ENCODE measurements at places on chromosomes 16 and 17.
A peak's percentile ranks its signal among the peaks of the same experiment; 100 is the strongest.

DNA sequence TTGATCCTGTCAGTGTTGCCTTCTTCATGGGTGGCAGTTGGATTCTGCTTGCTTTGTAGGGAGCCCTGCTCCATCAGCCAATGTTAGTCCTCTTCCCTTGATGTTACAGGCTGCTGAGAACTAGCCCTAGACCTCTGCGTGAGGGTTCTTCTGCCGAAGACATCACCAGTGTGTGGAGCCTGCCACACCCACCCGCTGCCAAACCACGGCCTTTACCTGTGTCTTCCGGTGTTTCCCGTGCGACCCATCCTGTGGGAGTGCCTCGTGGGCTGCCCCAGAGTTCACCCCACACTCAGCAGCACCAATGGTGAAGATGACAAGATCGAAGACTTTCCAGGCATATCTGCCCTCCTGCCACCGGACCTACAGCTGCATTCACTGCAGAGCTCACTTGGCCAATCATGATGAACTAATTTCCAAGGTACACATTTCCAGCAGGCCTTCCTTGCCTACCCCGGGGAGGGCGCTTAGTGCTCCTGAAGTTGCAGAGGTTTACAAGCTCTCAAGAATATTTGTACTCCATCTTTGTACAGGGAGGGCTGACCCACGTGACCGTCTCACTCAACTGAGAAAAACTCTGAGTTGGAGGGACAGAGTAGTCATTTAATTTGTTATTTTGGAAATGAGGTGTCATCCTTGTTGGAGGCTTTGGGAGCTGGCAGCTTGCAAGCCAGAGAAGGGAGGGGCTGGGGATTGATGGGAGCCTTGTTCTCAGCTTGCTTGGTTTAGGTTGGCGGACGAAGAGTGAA lies 21.8 kb downstream of the YPEL2 start:
- no peak for DNase-seq

DNA sequence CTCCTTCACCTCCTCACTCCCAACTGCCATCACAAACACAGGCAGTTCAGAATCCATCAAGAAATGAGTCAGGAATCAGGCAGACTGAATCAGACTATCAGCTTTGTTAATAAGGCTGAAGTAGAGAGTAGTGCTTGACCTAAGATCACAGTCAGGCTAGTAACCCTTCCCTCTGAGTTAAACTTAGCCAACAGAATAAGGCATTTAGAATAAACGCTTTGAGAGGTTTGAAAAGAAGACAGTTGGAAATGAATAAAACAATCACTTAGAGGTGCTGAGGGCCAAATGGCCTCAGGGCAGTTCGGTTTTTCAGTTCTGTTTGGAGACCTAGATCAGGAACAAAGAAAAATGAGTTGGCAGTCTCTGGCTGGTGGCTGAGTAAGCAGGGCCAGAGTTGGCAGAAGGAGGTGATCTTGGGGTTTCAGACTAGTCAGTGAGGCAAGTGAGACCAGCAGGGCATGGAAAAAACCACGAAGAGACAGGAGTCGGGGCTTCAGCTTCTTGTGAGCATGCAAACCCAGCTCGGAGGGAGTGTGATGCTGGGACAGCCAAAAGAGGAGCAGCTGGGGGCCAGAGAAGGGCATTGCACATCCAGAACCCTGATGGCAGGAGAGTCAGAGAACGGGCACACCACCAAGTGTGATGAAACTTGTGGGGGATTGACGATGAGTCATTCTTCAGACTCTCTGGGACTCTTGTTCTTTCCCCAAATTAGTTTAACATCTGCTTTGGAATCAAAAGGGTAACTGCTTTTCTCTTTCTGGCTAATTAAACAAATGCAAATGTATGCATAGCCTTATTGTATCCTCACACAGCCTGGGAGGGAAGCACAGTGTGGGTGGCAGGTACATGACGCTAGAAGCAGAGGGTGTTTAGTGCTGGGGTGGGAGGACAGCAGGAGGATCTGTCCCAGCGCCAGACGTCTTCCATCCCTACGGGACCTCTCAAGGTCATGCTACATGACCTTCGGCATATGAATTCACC lies 54.8 kb downstream of the SPECC1 start:
- DNase-seq, result peak; percentile 90

DNA sequence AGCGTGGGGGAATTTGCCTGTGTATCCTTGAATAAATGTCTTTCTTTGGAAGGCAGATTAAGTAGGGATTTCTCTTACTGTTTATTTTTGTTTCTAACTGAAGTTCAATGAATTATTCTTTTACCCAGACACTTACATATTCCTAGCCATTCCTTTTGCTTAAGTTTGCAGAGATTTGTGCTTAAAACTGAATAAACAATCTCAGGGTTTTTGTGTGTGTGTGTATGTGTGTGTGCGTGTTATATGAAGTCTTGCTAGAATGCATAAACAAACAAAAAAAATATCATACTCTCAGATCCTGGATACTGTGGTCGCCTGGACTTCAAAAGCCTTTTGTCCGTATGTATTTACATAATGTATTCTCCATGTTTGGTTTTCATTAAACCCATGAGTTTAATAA lies 672.8 kb downstream of the MAF start:
- no peak for DNase-seq

GRCh38 chr17:45942284-45942683 lies 47.9 kb downstream of the MAPT start:
- peak; percentile 89 for DNase-seq

DNA sequence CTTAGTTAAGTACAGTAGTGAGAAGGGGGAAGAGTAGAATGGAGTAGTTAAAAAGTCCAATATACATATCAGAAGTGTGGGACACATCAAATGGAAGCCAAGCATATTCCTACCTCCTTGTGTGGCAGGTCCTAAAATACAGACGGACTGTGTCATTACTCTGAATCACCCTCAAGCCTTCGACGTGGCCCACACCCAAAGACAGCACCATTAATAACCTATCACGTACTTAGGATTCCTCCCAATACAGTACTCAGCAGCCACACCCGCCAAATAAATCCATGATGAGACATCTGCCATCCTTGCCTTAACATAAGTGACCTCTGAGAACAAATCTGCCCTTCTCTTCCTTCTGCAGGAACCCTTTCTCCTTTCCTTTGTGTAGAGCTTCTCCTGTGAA lies 38.9 kb downstream of the UBE2G1 start:
- no peak for DNase-seq

GRCh38 chr16:30342751-30343490 lies 12.2 kb downstream of the CD2BP2 start:
- no peak for DNase-seq

DNA sequence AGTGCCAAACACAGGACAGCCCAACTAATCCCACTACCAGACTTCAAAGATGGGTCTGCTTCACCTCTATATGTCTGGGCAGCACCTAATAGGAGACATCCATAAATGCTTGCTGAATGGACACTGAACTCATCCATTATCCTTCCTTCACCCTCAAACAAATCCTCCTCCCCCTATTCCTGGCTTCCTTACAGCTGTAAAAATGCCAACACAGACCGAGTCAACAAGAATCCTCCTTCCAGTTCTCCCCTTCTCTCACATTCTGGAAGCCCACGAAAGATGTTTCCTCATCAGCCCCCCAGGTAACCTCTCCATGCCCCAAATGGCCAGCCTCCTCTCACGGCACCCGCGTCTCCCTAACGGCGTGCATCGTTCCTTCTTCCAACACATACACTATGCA lies 12.3 kb downstream of the PELP1 start:
- DNase-seq, result no peak

DNA sequence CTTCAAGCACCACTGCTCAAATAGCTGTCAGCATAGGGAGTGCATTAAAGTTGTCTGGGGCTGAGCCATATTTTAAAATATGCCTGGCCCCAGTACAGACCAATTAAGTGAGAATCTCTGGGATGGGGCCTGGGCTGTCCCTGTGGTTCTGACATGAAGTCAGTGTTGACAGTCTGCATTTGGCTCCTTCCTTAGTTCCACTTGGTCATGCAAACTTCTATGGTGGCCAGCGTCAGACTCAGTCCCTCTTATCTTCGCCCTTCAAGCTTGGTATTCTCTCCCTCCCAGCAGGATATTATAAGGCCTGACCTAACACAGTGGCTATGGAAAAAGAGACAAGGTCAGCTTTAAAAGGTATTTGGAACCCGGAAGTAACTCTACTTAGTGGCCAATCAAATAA lies 177.2 kb downstream of the PMP22 start:
- no peak for DNase-seq

DNA sequence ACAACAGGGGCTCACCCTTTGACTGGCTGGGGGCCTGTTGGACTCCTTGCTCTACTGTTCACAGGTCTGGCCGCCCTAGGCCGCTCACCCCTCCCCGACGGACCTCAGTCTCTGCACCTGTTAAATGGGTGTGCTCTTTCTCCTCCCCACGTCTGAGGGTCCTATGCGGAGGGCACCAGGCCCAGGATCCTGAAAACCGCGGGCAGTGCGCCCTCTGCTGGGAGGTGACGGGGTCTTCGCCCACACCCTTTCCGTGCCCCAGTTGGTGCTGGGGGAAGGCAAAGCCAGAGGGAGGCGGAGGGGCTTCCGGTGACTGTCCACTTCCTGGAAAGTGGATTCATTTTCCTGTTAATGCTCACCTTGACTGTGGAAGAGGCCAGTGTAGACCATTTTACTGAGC lies 1010.9 kb downstream of the KCNJ18 start:
- DNase-seq, result no peak

DNA sequence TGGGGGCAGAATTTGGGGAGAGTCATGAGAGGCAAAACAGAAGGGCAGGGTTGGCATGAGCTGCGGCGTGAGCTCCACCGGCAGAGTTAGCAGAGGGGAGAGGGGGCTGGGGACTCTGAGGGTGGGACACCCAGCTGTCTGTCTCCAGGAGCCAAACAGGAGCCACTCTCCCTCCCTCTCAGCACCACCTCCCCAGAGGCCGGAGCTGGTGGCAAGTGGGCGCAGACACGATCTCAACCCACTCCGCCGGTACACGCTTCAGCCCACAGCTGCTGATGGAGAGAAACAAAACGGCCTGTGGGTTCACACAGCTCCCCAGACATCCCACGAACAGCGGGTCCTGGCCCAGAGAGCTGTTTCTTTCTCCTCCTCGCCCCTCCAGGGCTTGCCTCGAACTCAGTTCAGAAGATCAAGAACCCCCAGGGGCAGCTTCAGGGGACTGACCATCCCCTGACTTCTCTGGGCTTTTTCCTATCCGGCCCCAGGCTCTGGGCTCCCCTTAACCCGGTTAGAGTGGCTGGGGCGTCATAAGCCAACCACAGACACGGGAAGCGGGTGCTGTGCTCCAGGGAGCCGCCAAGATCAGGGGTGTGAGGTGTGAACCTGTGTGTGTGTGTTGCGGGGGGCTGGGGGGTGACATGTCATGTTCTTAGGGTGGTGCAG lies 7.6 kb downstream of the RHBDF2 start:
- peak; percentile 47 for DNase-seq

DNA sequence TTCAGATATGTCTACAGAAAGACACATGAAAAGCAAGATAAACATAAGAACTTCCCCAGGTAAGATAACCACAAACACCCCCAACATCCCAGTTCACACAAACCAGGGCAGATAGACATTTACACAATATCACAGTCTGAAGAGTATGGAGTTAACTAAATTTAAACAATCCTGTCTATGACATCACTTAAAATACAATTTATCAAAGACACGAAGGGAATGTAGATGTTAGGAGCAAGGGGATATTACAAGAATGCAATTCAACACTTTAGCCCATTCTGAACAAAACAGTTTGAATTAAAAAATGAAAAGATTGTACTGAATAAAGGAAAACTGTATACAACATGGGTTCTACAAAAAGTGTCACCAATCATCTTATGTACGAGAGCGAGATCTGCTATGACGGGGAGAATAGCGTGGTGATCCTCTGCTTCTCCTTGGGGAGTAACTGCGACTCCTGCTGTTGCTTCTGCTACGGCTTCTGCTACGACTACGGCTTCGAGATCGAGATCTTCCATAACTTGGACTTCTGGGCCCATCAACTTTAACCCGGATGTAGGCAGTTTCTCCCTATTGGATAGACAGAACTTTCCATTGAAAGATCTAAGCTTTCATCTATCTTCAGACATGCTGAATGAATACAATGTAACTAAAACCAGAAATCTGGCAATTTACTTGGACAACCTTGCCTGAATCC lies 1.9 kb downstream of the SRSF1 start:
- DNase-seq, result no peak

DNA sequence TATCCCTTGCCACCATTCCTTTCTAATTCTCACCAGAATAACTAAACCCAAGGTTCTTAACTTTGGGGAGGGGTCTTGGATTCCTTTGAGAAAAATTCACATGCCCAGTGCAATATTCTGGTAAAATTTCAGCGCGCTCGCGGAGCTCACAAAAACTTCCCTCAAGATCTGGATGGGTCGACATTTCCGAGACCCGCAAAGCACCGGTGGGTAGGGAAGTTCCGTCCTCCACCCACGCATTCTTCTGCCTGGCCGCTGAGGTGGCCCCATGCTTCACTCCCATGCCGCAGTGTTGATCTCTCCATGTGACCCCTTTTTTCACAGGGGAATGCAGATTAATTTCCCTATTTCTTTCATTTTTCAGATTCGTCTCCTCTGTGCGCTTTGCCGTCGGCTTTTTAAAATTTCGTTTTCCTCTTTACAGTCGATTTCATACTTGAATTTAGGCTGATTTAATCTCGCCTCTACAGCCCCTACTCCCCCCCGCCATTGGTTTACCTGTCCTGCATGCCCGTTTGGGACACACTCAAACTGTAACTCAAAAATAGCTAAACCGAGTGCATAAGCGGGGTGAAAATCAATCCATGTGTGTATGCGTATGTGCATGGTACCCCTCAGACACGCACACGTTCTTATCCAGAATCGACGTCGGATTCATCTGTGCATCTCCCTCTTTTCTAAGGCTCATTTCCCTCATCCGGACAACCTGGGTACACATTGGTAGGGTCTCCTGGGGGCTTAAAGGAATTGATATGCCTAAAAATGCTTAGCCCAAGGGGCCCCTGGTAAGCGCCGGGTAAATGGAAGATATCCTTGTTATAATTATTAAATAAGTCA lies 1.4 kb upstream of the SP6 start:
- no peak for DNase-seq

DNA sequence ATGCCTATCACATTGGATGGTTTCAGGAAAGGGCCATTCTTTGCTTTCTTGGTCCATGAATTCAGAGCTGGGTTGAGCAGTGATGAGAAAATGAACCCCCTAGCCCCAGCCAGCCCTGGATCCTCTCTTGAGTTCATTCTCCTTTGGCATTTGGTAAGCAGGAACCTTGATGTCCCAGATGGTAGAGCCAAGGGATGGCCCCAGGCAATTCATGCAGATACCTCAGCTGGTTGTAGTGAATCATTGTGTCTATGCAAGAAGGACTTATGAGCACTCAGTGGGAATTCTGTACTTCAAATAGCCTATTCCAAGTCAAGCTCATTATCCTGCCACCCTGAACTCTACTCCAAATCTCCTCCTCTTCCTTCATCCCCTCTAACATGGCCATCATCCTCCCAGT lies 412.7 kb downstream of the UTP18 start:
- DNase-seq, result no peak

- DNase-seq, result no peak
Observed at GRCh38 chr17:36941265-36942010, 4.2 kb downstream of the LHX1 start.
